ENCODE measurements at places on chromosomes 1 and 21.

DNA sequence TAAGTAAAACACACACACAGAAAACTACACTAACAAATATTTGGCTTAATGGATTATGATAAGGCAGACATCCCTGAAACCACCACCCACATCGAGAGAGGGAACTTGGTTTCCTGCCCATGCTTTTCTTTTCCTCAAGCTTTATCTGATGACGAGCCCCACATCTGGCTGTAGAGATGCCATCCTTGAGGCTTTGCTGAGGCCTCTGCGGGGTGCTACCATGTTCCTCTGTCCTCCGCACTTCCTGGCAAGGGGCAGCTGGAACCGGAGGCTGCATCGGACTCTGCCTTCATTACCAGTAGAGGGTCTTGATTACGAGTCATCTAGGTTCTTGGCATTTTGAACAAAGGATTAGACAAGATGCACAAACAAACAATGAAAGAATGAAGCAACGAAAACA is 21.7 kb upstream of the C1orf174 start:
- no peak for DNase-seq

DNA sequence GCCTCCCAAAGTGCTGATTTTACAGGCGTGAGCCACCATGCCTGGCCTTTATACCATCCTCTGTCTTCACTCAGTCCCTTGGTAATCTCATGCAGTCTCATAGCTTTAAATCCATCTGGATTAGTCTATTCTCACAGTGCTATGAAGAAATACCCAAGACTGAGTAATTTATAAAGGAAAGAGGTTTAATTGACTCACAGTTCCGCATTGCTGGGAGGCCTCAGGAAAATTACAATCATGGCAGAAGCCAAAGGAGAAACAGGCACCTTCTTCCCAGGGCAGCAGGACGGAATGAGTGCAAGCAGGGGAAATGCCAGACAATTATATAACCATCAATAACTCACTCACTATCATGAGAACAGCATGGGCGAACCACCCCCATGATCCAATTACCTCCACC is 49.1 kb upstream of the CPLANE2 start:
- DNase-seq: no peak

DNA sequence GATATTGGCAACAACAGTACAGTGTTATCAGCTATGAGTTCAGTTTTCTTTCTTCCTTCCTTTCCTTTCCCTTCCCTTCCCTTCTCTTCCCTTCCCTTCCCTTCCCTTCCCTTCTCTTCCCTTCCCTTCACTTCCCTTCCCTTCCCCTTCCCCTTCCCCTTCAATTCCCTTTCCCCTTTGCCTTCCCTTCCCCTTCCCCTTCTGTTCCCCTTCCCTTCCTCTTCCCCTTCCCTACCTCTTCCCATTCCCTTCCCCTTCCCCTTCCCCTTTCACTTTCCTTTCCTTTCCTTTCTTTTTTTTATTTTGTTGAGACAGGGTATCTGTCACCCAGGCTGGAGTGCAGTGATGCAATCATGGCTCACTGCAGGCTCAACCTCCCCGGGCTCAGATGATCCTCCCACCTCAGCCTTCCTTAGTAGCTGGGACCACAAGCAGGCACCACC is 72.3 kb upstream of the CAPZB start:
- DNase-seq: no peak

GRCh38 chr1:63904826-63905225 is 131.0 kb downstream of the ROR1 start:
- no peak for DNase-seq

GRCh38 chr1:26064553-26064952 is 2.9 kb downstream of the TRIM63 start:
- DNase-seq: no peak

DNA sequence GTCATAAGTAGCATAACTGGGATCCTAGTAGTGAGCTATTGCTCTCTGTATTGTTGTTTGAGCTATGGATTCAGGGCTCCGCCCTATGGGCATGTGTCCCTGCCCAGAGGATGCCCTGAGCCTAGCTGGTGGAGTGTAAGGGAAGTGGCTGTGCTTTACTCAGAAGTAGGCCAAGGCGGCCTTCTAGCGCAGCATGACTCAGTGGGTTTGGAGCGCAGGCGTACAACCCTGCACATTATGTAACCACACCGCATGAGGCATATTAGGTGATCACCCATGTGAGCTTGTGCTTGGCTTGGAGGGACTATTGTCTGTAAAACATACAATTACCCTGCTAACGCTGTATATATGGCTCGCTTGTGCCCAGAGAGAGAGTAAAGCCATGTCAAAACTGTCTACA is 11.1 kb upstream of the UBE2U start:
- DNase-seq: no peak

DNA sequence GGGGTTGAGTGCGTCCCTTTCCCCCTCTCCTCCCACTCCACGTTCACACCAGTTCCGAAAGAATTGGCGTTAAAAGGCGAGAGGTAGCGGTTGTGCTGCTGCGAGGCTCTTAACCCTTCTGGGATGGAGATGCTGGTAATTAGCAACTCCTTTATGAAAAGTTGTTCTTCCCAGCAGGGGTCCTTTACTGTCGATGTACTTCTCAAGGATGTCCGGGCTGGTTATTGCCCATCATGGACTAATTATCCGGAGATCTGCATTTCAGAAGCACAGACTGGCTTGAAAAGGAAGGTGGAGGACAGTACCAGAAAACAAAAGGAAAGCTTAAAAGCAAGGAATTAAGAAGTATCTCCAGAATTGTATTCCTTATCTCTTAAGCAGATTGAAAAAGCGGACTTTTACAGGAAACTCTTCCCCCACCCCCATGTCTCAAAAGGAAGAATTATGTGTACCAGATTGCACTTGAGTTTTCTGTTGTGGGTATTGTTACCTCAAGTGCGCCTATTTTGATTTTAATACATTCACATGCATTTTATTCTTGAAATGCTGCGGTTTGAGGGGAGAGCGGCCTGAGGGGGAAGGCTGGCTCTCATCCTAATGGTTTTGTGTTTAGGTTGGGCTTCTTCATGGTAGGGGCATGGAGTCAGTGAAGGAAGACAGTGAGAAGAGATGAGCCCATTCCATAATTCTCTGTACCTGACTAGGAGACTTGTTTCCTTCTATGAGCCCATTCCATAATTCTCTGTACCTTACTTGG is 1.5 kb downstream of the AK4 start:
- no peak for DNase-seq

DNA sequence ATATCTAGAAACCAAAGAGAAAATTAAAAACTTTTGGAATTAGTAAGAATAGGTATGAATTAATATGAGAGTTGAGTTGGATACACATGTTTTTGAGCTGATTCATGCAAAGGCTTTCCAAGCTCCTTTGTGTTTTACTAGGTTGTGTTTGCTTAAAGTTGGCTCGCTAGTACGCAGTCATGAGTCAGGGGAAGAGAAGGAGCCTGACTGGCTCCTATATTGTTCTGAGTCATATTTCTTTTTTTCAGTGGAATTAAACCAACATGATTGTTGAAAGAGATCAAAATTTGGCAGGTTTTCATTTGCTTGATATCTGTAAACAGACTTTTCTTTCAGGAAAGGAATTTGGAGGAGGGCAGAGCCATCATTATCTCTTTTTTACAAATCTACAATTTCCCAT is 66.7 kb downstream of the MAGI3 start:
- DNase-seq: no peak

DNA sequence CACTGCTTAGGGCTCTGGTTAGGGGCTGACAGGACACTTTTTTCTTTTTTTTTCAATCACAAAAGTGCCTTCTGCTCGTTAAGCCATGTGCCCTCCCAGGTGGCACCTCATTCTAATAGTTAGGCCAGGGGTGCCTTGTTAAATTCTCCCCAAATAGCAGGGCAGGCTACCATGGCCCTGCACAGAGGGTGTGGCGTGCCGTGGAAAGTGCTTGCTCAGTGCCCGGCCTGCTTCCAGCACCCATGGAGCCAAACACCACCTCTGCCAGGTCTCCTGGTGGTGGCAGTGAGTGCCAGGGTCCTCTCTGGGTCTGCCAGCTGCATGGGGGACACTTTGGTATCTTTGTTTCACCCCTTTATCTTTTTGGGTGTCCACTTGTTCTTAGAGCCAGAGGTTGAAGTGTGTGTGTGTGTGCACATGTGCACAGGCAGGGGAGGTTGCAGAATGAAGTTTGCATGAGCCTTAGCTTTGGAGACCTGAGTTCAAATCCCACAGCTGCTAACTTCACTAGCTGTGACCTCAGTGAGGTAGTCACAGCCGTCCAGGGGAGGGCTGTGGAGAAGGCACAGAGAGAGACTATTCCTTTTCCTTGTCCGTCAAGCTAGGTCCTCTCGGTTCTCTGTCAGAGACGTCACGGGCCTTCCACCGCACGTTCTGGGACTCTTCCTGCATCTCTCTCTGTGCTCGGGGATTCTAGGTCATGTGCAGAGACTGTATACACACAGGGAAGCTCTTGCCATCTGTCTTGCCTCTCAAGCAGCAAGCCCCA is 39.9 kb upstream of the CSF3R start:
- no peak for DNase-seq

- DNase-seq: peak; percentile 30
These were observed 59.1 kb downstream of the SLC19A1 start for GRCh38 chr21:45482899-45483821.

DNA sequence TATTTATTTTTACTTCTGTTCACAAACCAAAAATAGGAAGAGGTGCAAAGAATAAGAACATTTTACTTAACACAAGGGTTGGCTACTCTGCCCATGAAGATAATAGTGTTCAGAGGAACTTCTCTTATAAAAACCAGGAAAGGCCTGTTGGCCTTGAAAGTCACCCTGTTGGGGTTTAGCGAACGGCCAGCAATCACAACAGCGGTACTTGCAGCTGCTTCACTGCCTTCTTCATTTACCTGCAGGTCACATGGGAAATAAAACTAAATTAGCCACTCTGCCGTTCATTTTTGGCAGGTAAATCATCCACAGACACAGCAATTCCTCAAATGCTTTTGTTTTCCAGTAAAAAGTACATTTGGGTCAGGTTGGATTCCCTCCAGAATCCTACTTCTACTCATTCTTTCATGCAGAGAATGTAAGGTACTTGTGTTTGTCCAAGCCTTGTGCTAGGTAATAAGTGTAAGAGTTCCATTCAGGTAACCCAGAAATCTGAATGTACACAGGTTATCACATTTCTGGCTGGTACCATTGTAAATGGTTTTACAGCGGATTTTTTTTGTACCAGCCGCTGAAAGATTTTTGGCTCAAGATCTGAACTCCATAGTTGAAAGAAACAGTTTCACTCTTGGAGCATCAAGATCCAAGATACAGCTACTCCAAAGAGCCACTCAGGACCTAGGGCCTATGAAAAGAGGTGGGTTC is 13.1 kb downstream of the SERPINC1 start:
- DNase-seq: no peak

- no peak for DNase-seq
These were observed 92.8 kb upstream of the HNRNPU start for GRCh38 chr1:244957122-244957521.

- no peak for DNase-seq
These were observed 497.2 kb upstream of the PKN2 start for GRCh38 chr1:88186911-88187310.

GRCh38 chr1:175508320-175509110 is 234.9 kb downstream of the TNR start:
- DNase-seq: no peak

DNA sequence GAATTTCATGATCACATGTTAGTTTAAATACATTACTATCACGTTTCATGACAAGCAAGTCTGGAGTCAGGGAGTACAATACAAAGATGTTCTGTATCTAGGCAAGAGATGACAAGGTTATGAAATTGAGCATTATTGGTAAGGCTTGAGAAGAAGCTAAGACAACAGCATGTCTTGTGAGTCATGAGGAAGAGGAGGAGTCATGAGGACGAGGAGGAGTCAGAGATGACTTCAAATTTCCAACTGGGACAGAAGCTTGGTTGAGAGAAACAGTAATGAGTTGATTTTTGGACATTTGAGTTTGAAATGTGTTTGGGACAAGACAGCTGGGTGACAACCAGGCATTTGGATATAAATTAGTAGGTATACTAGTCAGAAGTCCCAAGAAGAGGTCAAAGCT is 4.3 kb upstream of the UBE2U start:
- no peak for DNase-seq

- no peak for DNase-seq
These were observed 30.4 kb downstream of the APP start for GRCh38 chr21:26140164-26140579.

GRCh38 chr1:230696722-230697437 is 17.0 kb downstream of the AGT start:
- DNase-seq: no peak

DNA sequence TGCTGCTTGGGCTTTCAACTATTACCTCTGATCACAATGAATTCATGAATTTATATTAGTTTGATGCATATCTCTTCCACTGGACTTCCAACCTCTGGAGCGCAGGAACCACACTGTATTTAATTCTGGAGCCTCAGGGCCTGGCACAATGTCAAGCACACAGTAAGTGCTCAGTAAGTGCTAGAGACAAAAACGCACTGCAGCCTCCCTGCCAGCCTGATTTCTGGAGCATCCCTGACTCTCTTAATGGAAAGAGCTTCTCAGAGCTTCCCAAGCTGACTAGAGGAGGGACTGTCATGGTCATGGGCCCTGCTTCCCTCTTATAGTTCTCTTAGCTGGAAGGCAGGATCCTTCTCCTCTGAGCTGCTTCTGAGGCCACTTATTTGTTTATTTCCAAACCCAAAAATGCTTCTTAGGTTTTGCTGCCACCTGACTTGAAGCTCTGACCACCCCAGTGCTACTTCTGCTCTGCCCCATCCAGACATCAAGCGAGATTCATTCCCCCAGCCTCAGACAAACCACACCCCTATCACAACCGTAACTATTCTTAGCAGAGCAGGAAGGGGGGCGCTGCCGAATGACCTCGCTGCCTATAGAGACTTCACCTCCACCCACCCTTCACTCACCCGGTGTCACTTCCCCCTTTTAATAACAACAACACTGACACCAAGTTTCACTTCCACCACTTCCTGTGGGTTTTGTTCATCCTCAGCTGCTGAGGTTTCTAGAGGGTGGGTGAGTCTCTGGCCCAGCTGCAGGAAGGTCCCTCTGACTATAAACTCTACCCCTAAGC is 33.6 kb downstream of the NUAK2 start:
- peak; percentile 93 for DNase-seq

GRCh38 chr1:10101929-10102328 is 69.2 kb downstream of the UBE4B start:
- DNase-seq: no peak

- DNase-seq: peak; percentile 86
These were observed 30.0 kb downstream of the SLC27A3 start for GRCh38 chr1:153805042-153805745.

- DNase-seq: no peak
These were observed 23.2 kb upstream of the SYCP1 start for GRCh38 chr1:114831276-114831994.
